A549 treated with GW870086 at 1 μM for 4 hours (cell line): ENCODE measurements at places on chromosomes 6 and 20. TPM values are rescaled to one million over a fixed set of nuclear protein-coding genes. Genes with fewer than 3 reads are reported as not detected.

CGA gene
- 0.24 to 0.67 TPM (median 0.48 TPM) in 5 replicates for total RNA-seq

FAM209B gene
- 0.21 to 0.72 TPM (median 0.48 TPM) in 5 replicates for total RNA-seq

PHACTR3 gene
- total RNA-seq = 0.06 to 0.32 TPM (median 0.16 TPM) in 5 replicates

UBD gene
- 0.44 to 0.95 TPM (median 0.61 TPM) in 5 replicates for total RNA-seq

ADAM33 gene
- total RNA-seq = 0.05 to 0.13 TPM (median 0.07 TPM) in 3 of 5 replicates, not detected in the others

DSP gene
- total RNA-seq = 30.1 to 48.6 TPM (median 45.8 TPM) in 5 replicates

ERGIC3 gene
- total RNA-seq = 217 to 241 TPM (median 235 TPM) in 5 replicates

NR2E1 gene
- total RNA-seq = 0.06 TPM in 1 of 5 replicates, not detected in the others

ACAT2 gene
- total RNA-seq = 21.5 to 32.5 TPM (median 32.3 TPM) in 5 replicates

C20orf96 gene
- 10.3 to 11.9 TPM (median 11.8 TPM) in 5 replicates for total RNA-seq

RIPOR3 gene
- total RNA-seq = 0.08 TPM in 1 of 5 replicates, not detected in the others

CRIP3 gene
- total RNA-seq = 0.37 to 1.0 TPM (median 0.53 TPM) in 5 replicates

APOBEC2 gene
- not detected in 5 replicates for total RNA-seq

PNLDC1 gene
- total RNA-seq = 0.07 to 0.08 TPM in 2 of 5 replicates, not detected in the others

SLC32A1 gene
- total RNA-seq = not detected in 5 replicates

TREM1 gene
- 0.22 to 0.48 TPM (median 0.32 TPM) in 4 of 5 replicates, not detected in the other for total RNA-seq

C20orf141 gene
- 0.46 to 0.96 TPM (median 0.50 TPM) in 3 of 5 replicates, not detected in the others for total RNA-seq

SRSF12 gene
- total RNA-seq = 1.6 to 2.4 TPM (median 2.3 TPM) in 5 replicates

CASS4 gene
- 0.05 TPM in 1 of 5 replicates, not detected in the others for total RNA-seq

SEMG1 gene
- not detected in 5 replicates for total RNA-seq

FGD2 gene
- total RNA-seq = not detected in 5 replicates

SLC22A1 gene
- 1.1 to 2.8 TPM (median 1.7 TPM) in 5 replicates for total RNA-seq

EEF1A2 gene
- 140 to 176 TPM (median 147 TPM) in 5 replicates for total RNA-seq

EPHA7 gene
- 0.05 to 0.18 TPM (median 0.09 TPM) in 5 replicates for total RNA-seq

YWHAB gene
- 191 to 203 TPM (median 202 TPM) in 5 replicates for total RNA-seq

OPN5 gene
- not detected in 5 replicates for total RNA-seq

TGM3 gene
- 0.05 TPM in 1 of 5 replicates, not detected in the others for total RNA-seq

CNBD2 gene
- total RNA-seq = 5.6 to 7.1 TPM (median 6.2 TPM) in 5 replicates

FOXC1 gene
- total RNA-seq = 4.6 to 7.4 TPM (median 6.6 TPM) in 5 replicates

RPP40 gene
- total RNA-seq = 22.9 to 32.8 TPM (median 25.2 TPM) in 5 replicates

SEL1L2 gene
- total RNA-seq = not detected in 5 replicates
